ENCODE measurements at places on chromosomes 2 and 18.

DNA sequence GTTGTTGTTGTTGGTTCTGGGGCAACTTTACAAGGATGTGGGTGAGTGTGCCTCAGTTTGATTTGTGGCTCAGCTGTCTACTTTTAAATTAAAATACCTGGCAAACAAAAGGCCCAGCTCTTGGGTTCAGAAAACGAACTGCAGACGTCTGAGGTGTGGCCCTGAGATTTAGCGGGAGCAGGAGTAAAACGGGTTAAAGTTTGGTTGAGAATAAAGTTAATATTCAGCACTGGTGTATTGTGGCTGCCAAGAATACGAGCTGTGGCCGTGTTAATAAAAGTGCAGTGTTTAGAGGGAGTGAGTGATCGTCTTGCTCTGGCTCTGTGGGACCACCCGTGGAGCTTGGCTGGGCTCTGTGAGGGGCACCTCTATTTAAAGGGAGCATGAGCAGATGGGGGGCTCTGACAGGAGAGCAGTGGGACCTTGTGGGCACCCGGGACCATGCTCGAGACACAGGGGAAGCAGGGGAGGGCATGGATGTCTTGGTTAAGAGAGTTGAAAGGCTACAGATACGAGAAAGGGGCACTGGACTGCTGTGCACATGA lies 80.3 kb downstream of the VAPA start:
- no peak for DNase-seq

- DNase-seq: no peak
These were observed 13.8 kb upstream of the SGPP2 start for GRCh38 chr2:222410534-222410933.

GRCh38 chr2:120556911-120557310 lies 178.8 kb upstream of the GLI2 start:
- DNase-seq: no peak

DNA sequence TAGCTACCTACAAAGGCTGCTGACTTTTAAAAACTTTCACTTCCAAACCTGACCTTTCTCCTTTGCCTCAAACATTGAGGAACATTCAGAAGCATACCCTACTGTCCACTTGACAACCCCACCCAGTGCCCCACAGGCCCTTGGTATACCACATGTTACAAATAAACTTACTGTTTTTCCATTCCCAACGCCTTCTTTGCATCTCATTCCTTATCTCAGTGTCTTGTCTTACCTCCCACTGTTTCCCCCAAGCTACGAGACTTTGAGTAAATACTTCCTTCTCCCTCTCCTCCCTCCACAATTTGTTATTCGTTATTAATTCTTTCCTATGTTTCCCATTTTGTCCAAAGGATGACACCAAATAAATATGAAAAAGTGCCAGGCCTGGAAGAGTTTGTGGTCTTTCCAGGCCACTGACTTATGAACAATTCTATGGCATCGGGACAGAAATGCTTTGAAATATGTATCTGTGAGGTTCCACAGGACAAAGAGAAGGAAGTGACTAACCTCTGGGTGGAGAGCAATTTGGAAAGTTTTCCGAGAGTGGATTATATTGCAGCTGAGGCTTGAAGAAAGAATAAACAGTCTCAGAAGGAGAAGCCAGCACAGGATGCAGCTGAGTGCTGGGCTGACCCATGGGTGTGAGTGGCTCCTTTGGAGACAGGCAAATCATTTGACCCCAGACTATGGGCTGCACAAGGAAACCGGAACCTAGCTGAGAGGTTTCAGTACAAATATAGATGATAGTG lies 409.0 kb downstream of the LPIN1 start:
- DNase-seq: no peak

GRCh38 chr2:238879621-238880377 lies 31.9 kb downstream of the TWIST2 start:
- DNase-seq: no peak

DNA sequence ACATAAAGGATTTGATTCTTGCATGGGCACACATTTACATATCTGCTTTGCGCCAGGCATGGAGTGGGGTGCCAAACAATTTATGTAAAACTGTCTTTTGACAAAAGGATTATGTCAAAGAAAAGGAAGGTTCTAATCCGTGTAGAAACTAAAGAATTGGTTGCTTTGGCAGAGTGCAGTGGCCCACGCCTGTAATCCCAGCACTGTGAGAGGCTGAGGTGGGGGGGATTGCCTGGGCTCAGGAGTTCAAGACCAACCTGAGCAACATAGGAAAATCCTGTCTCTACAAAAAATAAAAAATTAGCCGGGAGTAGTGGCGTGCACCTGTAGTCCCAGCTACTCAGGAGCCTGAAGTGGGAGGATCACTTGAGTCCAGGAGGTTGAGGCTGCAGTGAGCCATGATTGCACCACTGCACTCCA lies 1.1 kb upstream of the MTERF4 start:
- DNase-seq: no peak

DNA sequence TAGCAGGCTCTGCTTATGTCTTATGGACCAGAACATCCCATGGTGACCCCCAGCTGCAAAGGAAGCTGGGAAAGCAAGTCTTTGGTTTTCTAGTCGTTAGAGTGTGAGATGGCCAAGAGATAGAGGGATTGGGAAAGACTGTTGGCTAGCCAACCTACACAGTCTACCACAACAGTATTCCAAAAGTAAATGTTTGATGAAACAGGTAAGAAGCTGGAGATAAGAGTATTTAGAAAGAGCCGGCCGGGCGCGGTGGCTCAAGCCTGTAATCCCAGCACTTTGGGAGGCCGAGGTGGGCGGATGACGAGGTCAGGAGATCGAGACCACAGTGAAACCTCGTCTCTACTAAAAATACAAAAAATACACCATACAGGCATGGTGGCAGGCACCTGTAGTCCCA lies 124.4 kb downstream of the GALNT1 start:
- no peak for DNase-seq

- no peak for DNase-seq
These were observed 152.7 kb downstream of the WDSUB1 start for GRCh38 chr2:159133797-159134196.

GRCh38 chr2:224389317-224389716 lies 12.6 kb downstream of the FAM124B start:
- no peak for DNase-seq

DNA sequence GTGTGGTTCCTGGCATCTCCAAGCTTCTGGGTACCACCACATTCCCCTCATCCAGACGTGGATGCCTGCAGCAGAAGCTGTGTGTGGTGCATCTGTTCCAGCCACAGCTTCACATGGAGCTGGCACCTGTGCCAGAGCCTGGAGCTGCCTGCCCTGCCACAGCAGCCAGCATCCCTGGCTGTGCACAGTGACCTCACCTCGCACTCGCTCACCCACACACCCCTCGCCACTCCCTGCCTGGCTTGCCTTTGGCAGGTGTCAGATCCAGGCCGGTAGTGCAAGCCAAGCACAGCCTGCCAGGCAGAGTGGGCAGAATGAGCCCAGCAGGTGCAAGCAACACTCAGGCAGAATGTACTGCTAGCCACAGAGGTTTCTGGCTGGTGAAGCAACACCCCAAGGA lies 59.9 kb upstream of the DYNC1I2 start:
- no peak for DNase-seq

DNA sequence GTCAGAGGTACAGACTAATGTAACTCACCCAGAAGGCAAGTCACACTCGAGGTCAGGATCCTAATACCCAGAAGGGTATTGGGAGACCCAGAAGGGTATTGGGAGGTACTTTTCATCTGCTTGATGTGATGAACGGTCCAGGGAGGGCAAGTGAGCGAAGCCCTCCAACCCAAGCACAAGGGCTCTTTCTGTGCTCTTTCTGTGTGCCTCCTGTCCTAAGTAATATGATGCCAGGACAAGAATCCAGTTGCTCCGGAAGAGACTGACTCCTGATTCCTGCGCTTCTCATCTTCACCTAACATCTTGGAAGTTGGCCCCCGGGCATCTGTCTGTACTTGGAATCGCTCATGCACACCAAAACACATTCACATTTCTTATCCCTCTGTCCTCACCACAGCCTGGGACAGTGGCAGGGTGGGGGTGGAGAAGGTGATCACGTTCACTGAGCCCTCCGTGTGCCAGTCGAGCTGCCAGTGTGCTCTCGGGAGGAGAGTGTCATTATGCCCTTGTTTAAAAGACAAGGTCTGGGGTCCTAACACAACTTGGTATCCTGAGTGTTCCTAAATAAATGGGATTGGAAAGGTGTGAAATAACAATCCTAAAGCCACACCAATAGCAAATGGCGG lies 17.1 kb downstream of the GYPC start:
- no peak for DNase-seq

DNA sequence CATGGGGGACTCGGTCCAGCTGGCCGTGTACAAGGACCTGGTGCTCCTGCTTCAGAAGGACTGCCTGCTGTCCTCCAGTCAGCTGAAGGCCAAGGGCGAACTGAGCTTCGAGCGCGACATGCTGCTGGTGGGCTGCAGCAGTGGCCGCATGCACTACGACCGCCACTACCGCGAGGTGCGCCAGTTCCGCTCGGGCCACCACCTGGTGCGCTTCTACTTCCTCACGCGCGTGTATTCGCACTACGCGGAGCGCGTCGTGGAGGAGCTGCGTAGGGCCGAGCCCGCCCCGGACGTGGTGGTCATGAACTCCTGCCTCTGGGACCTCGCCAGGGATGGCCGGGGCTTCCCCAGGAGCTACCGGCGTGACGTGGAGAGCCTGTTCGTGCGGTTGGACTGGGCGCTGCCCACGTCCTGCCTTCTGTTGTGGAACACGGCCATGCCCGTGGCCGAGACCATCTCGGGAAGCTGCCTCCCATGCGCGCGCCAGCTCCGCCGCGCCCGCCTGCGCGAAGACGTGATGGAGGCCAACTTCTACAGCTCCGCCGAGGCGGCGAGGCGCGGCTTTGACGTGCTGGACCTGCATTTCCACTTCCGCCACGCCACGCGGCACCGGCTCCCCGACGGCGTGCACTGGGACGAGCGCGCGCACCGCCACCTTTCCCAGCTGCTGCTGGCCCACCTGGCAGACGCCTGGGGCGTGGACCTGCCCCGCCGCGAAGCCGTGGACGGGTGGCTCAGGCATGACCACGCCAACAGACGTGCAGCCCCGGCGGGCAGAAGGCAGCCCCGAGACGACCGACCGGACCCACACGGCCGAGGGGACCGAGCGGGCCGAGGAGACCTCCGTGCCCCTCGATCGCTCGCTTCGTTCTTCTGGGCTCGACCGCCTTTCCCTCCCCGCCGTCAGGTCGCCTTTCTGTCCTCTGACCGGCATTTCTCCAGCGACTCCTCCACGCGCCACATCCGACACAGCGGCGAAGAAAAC lies 293.9 kb upstream of the ERBB4 start:
- no peak for DNase-seq

DNA sequence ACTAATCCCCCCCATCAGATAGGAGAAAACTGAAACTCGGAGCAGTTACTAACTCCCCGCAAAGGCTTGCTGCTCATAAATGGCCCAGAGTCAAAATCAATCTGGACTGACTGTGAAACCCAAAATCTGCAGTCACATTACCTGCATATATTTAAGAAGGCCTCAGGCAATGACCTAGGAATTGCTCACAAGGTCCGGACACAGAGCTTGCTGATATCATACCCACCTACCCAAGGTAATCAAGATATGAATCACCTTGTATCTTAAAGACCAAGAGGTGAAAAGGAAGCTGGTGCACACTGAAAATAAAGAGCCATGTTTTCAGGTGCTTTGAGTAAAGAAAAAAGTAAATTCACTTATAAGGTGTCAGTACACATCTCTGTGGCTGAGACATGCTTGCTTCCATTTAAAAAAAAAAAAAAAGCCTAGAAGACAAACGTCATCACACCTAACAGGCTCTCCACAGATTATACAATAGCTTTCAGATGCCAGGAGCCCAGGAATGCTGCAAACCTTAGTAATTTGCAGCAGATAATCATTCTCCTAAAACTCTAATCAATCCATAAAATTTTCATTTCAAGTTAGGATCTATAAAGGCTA lies 195.4 kb downstream of the ZEB2 start:
- DNase-seq: no peak
